ENCODE measurements at places on chromosomes 11 and 22.

- no peak for DNase-seq
Observed at GRCh38 chr11:75558939-75559843, 2.9 kb upstream of the SERPINH1 start.

DNA sequence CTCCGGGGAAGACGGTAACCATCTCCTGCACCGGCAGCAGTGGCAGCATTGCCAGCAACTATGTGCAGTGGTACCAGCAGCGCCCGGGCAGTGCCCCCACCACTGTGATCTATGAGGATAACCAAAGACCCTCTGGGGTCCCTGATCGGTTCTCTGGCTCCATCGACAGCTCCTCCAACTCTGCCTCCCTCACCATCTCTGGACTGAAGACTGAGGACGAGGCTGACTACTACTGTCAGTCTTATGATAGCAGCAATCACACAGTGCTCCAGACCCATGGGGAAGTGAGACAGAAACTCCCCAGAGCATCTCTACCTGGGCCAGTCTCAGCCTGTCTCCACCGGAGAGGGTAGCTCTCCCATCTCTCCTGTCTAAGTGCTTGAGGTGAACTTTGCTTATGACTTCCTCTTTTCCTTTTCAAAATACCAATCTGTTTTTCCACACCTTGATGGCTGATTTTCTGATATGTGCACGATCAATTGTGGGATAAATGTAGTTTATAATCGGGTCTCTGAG, 48.5 kb upstream of the VPREB1 start:
- no peak for DNase-seq

- no peak for DNase-seq
Observed at GRCh38 chr22:28006271-28006670, 87.2 kb upstream of the PITPNB start.

GRCh38 chr11:77071671-77072605, 5.2 kb downstream of the CAPN5 start:
- DNase-seq = no peak

All from breast epithelium (tissue), 4 donors.